ENCODE measurements at places on chromosomes 4 and X. TPM values are rescaled to one million over a fixed set of nuclear protein-coding genes. Genes with fewer than 3 reads are reported as not detected.

Gene P2RY4
- not detected for total RNA-seq

Gene ZMAT1
- total RNA-seq, result 4.7 TPM

Gene RBM47
- total RNA-seq, result 0.12 TPM

Gene FAM114A1
- total RNA-seq, result 245 TPM

Gene CENPE
- 8.2 TPM for total RNA-seq

Gene CETN2
- total RNA-seq, result 42.3 TPM

Data from chondrocyte (in vitro differentiated cells).